Stimulated activated CD8-positive, alpha-beta memory T cell treated with anti-CD3 and anti-CD28 coated beads, Interleukin-15, amount 100 ng/mL, for 24 hours (primary cell): ENCODE measurements at places on chromosomes 3 and 15.
A peak's percentile ranks its signal among the peaks of the same experiment; 100 is the strongest.

DNA sequence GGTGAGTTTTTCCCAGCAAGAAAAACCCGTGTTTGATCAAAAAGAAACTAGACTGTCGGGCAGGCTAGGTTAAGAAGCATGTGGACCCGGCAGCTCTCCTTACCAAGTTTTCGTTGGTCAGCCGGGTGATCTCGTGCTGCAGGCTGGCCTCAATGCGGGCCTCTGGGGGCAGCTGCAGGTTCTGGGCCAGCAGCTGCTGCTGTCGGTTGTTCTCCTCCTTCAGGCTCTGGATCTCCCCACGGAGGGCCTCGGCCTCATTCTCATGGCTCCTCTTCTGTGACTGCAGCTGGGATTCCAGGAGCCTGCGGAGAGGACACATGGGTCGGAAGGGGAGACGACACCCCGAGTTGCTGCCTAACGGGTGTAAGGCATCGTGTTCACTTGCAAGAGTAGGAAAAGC is 44.5 kb upstream of the MYO5C start:
- no peak for DNase-seq

DNA sequence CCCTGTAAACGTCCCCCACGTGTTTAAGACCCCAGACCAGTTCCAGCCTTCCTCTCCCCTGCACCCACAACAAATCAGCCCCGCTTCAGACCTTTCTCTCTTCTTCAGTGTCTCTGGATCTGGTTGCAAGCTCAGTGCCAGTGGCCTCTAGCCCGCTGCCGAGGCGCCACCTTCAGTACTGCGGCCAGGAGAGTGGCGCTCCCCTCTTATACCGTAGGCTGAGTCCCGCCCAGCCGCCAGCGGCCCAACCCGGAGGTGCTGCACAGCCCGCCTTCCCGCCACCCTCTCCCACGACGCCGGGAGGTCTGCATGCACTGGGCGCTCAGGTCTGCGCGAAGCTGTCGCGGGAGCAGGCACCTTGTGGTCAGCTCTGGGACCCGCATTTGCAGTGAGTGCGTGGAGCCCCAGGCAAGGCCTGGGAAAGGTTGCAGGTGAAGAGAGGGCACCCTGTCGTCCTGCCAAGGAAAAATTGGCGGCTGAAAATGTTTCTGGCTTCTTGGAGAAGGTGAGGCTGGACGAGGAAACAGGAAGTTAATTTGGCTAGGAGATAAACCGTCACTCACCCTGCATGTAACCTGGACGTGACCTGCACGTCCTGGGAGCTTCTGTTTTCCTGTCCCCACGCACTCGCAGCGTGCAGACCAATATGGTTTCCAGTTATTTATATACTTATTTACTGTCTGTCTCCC is at the start of gene C2CD4B:
TSS of gene C2CD4B (minus strand) at position 182 of the 689 bp plus-strand sequence. CDS start 301 bp downstream, outside the sequence.
- DNase-seq = no peak

- no peak for DNase-seq
Measured at GRCh38 chr3:195075199-195075940, 195.6 kb downstream of the XXYLT1 start.

GRCh38 chr15:47731230-47731629 is 13.9 kb downstream of the SEMA6D start:
- DNase-seq = no peak

GRCh38 chr3:160929595-160929994 is 173.6 kb downstream of the PPM1L start:
- no peak for DNase-seq

DNA sequence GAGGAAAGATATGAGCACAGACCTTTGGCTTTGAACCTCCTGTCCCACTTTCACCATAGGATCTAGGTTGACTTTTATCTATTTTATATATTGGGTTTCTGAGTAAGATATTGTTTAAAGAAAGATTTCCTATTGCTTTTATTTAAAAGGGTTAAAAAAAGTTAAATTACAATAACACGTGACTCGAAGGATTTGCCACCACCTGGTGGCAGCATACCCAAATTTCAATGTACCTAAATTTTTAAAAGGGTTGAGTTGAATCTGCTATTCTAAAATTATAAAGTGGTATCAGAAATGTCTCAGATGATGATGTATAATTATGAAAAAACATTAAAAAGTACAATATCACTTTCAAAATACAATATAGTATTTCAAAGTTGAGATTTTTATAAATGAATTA is 368.4 kb downstream of the MECOM start:
- DNase-seq = no peak

DNA sequence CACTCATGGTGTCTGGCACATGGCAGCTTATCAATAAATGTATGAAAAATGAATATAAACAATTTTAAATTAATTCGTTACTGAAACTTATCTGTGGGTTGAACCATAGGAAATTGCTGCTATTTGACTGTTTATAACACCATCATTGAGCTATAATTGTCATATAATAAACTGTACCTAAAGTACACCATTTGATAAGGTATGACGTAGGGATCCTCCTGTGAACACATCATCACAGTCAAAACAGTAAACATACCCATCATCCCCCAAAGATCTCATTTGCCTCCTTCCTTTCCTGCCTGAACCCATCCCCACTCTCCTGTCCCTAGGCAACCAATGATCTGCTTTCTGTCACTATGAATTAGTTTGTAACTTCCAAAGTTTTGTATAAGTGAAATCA is 151.0 kb upstream of the SLC2A2 start:
- DNase-seq = no peak

- DNase-seq = no peak
Measured at GRCh38 chr3:52787672-52788625, 6.6 kb upstream of the ITIH3 start.

GRCh38 chr3:157220883-157221282 is 60.9 kb upstream of the CCNL1 start:
- DNase-seq = no peak

GRCh38 chr3:70519913-70520659 is 207.6 kb upstream of the MDFIC2 start:
- DNase-seq = no peak

GRCh38 chr3:151203051-151203420 is at the start of gene GPR171:
Gene GPR171, minus strand, starts transcription at chr3:151203216. Its CDS starts 3,830 bp downstream, at chr3:151199386.
- DNase-seq = peak; percentile 28

DNA sequence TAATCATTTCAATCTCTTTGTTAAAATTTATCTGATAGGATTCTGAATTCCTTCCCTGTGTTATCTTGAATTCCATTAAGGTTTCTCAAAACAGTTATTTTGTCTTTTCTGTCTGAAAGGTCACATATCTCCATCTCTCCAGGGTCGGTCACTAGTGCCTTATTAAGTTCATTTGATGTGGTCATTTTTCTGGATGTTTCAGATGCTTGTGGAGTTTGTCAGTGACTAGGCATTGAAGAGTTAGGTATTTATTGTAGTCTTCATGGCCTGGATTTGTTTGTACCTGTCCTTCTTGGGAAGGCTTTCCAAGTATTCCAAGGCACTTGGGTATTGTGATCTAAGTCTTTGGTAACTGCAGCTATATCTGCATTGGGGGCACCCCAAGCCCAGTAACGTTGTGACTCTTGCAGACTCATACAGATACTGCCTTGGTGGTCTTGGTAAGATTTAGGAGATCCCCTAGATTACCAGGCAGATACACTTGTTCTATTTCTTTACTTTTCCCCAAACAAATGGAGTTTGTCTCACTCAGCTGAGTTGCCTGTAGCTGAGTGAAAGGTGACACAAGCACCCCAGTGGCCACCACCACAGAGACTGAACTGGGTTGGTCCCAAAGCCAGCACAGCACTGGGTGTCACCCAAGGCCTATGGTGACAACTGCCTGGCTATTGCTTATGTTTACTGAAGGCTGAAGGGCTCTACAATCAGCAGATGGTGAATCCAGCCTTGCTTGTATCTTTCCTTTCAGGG is 18.9 kb upstream of the SLC27A2 start:
- no peak for DNase-seq

- DNase-seq = no peak
Measured at GRCh38 chr3:126827121-126827520, 123.1 kb downstream of the CHCHD6 start.

GRCh38 chr3:140546649-140547048 is 131.2 kb upstream of the TRIM42 start:
- DNase-seq = no peak

DNA sequence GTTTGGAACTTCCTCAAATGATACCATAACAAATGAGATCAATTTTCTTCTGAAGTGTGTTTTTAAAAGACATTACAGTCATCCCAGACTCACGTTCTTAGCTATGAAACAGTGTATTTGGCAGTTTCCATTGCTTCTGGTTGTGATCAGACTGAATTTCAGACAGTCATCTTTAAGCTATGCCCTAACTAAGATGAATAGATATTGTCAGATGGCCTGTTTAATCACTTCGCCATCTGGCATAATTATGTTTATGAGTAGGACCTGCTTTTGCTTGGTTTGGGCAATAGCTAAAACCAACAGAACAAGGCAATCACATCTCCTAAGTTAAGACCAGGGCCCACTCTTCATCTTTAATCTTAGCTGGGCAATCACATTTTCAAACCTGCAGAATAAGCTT is 313.1 kb downstream of the SV2B start:
- DNase-seq = no peak

DNA sequence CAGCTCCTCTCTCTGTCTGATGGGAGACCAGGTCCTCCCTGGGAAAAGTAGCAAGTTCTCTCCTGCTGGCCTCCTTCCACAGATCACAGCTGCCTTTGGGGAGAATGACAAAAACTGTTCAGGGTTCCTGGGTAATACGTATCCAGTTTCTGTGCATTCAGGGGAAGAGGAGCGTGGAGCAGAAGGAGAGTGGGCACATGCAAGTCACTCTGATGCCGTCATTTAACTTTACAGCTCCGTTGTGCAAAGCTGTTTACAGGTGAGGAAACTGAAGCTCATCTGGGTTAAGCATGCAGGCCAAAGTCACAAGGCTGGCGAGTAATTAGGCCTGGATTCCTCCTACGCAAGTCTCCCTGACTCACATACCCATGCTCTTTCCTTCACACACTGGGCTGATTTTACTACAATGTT is 7.5 kb upstream of the TM4SF1 start:
- no peak for DNase-seq

DNA sequence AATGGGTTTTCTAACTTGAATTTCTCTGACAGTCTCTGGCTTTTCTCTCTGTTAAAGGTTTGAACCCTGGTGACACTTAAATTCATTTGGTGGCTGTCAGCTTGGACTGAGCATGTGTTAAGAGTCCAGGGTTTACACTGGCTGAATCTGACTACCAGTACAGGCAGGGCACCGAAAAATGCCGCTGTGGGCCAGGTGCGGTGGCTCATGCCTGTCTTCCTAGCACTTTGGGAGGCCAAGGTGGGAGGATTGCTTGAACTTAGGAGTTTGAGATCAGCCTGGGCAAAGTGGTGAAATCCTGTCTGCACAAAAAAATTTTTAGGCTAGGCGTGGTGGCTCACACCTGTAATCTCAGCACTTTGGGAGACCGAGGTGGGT is 1.8 kb downstream of the MANF start:
- DNase-seq = no peak

DNA sequence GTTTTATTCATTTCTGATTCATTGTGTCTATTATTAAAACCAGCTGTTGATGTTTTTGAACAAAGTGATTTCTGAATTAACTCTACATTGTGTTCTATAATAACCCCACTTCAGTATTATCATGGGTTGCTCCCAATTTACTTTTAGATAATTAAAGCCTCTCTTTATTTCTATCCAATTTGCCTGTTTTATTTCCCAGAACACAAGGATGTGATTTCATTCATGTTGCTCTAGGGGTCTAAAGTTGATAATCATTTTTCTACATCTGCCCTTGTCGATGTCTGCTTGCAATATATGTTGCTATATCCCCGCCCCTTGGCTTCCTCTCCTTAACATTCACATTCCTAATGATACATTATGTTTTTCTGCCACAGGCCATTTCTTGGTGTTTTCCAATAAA is 747.3 kb downstream of the CADM2 start:
- no peak for DNase-seq

DNA sequence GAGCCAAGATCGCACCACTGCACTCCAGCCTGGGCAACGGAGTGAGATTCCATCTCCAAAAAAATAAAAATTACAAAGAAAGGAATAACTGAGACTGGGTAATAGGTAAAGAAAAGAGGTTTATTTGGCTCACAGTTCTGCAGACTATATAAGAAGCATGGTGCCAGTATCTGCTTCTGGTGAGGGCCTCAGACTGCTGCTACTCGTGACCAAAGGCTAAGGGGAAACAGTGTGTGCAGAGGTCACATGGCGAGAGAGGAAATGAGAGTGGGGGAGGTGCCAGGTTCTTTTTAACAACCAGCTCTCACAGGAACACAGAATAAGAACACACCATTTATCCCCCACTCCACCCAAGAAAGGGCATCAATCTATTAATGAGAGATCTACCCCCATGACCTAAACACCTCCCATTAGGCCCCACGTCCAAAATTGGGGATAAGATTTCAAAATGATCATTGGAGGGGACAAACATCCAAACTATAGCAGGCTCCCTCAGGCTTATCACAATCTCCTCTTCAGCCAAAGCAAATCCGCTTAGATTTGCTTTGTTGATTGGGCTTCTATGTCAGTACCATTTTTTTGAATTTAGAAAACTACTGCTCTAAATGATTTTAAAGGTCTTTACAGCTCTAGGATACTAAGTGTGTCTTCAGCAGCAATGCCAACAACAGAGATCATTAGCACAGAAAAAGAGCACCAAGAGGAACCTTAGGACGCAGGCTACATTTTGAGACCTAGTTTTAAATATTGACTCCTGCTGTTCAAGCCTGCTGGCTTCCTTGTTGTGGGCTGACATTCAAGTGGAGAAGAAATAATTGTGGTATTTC is 84.2 kb upstream of the TBL1XR1 start:
- no peak for DNase-seq

- no peak for DNase-seq
Measured at GRCh38 chr15:62564886-62565633, 400.0 kb upstream of the C2CD4B start.

GRCh38 chr3:66574091-66574490 is 73.3 kb upstream of the LRIG1 start:
- no peak for DNase-seq

DNA sequence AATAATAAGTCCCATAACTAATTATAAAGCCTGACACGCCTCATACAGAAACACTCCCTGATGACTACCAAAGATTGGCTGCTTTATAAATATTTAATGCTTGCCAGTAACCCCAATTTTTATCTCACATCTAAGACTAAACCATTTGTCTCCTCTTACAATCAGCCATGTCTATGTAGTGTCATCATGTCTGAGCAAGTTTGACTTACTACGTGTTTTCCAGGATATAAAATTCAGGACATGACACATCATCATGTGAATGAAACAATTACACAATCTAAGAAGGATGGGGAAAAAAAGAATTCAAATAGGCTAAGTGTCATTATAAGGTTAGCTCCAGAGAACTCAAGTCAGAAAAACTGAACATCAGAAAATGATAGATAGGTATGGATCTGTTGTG is 208.7 kb downstream of the MECOM start:
- DNase-seq = no peak

- no peak for DNase-seq
Measured at GRCh38 chr3:116716490-116716889, 6.9 kb downstream of the TUSC7 start.

DNA sequence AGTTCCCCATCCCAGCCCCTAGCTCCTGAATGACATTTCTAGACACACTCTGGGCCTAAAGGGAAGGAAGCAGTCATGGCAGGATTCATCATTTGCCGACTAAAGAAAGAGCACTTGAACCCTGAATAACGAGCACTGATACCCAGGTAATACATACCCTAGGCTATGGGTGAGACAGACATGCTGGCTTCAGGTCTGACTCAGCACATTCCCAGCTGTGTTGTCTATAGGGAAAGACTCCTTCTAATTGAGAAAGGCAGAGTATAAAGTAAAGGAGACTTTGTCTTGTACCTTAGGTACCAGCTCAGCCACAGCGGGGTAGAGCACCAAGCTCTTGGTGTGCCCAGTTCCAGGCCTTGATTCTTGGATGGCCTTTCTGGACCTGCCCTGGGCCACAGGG is 870.5 kb downstream of the PDCD6IP start:
- DNase-seq = no peak
